ENCODE measurements at places on chromosomes 4 and X. TPM values are rescaled to one million over a fixed set of nuclear protein-coding genes. Genes with fewer than 3 reads are reported as not detected.
A peak's percentile ranks its signal among the peaks of the same experiment; 100 is the strongest.

The PF4V1 gene
- 2.0 TPM for polyA plus RNA-seq

The LDB2 gene
- polyA plus RNA-seq, result 24.1 TPM

DNA sequence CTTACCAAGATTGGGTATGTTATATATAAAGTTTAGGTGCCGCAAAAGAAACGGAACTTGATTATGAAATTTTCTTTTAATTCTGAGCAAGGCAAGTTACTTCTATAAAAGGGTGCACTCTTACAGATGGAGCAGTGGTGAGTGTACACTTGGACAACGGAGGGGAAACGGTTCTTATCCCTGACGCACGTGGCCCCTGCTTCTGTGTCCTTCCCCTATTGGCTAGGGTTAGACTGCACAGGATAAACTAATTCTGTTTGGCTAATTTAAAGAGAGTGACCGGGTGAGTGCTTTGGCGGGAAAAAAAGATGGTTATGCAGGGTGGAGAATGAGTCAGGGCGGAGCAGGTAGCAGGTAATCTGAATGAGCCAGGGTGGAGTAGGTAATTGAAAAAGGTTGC, 149.5 kb downstream of the GC start:
- no peak overlapping the region for H3K27ac ChIP-seq
- H3K27me3 ChIP-seq, result no peaks in the 10 kb centered on the region
- no peak overlapping the region for H3K4me3 ChIP-seq
- H3K4me1 ChIP-seq, result no peaks in the 10 kb centered on the region
- no peaks in the 10 kb centered on the region for H3K36me3 ChIP-seq

DNA sequence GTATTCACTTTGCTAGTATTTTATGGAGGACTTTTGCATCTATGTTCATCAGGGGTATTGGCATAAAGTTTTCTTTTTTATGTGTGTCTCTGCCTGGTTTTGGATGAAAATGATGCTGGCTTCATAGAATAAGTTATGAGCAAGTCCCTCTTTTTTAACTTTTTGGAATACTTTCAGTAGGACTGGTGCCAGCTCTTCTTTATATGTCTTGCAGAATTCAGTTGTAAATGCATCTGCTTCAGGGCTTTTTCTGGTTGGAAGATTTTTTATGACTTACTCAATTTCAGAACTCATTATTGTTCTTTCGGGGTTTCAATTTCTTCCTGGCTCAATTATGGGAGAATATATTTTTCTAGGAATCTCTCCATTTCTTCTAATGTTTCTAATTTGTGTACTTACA, 9.1 kb upstream of the CSN2 start:
- H3K27ac ChIP-seq, result no peak overlapping the region
- H3K4me1 ChIP-seq, result no peaks in the 10 kb centered on the region
- DNase-seq, result no peak
- no peaks in the 10 kb centered on the region for H3K27me3 ChIP-seq
- H3K36me3 ChIP-seq, result no peaks in the 10 kb centered on the region
- no peak overlapping the region for H3K4me3 ChIP-seq

The MAGEC1 gene
- polyA plus RNA-seq, result not detected

DNA sequence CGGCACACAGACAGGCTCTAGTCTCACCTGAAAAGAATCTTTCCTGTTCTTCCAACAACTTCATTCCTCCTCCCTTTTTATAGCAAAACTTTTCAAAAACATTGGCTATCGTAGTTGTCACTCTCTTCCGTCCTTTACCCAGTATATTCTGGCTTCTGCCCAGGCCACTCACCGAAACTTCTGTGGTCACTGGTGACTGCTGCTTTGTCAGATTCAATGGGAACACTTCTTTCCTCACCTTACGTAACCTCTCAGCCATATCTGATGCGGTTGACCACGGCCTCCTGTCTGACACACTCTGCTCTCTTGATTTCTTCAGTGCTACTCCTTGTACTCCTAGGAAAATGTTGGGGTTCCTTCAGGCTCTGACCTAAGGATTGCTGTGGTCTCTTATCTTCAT, 9.2 kb upstream of the RNF150 start:
- H3K27ac ChIP-seq, result no peak overlapping the region
- H3K4me3 ChIP-seq, result no peak overlapping the region
- no peak for DNase-seq
- H3K4me1 ChIP-seq, result no peaks in the 10 kb centered on the region
- no peaks in the 10 kb centered on the region for H3K36me3 ChIP-seq

DNA sequence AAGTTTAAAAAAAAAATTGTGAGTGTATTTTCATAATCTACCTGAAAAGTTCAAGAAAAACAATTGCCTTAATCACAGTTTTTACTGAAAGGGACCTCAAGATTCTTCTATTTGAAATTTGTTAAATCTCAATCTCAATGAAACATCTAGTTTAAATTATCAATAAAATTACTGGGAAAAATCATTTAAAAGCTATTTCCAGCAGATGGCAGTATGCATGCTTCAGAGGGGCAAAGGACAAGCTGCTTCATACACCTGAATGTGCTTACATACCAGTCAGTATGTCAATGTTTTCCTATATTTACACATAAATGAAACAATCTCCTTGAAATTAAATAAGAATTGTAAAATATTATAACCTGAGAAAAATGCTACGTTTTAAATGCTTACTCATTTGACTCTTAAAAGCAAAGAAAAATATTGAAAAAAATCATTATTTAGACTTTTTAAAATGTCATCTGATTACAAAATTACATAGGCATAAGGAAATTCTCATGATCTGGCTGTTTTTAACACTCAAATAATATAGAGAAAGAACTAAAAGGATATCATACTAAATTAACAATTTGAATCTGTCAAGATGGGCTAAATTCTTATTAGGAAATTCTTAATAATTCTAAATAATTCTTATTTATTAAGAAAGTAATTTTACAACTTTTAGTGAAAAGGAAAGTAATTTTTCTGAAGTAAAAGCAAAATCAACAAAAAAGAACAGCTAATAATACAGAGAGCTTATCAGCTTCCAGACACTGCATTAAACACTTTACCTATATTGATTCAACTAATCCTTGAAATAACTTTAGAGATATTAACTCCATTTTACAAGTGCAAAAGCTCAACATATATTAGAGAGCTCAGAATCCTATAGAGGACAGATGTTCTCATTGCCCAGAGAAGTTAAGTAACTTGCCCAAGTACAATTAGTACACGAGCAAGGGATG, 242.1 kb downstream of the ADAMTS3 start:
- H3K36me3 ChIP-seq, result no peaks in the 10 kb centered on the region
- H3K4me3 ChIP-seq, result no peak overlapping the region
- no peaks in the 10 kb centered on the region for H3K4me1 ChIP-seq
- no peaks in the 10 kb centered on the region for H3K27me3 ChIP-seq

- no peaks in the 10 kb centered on the region for H3K27me3 ChIP-seq
- no peaks in the 10 kb centered on the region for H3K4me1 ChIP-seq
- H3K27ac ChIP-seq, result no peak overlapping the region
- DNase-seq, result no peak
These were observed 258.7 kb downstream of the GRIA3 start for GRCh38 chrX:123442764-123443163.

The FOXR2 gene
- polyA plus RNA-seq, result not detected

The PRDX4 gene
- 34.1 TPM for polyA plus RNA-seq

The RPA4 gene
- 0.22 TPM for polyA plus RNA-seq

DNA sequence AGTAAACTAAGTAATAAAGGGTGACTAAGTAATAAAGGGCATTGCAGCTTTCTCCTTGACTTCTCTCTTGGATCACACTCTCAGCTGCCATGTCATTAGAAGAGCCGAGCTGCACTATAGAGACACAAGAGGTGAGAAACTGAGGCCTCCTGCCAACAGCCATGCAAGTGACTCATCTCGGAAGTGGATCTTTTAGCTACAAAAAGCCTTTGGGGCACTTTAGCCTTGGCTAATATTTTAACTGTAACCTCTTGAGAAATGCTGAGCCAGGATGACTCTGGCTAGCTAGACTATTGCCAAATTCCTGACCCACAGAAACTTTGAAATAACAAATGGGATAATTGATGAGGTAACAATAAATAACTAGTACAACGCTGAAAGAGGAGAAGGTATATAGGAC, 1.5 kb upstream of the NEIL3 start:
- peak overlapping the region; percentile 77 for H3K27ac ChIP-seq
- peaks cover 7% of the 10 kb centered on the region for H3K4me1 ChIP-seq
- no peak overlapping the region for H3K4me3 ChIP-seq
- no peak for DNase-seq
- H3K36me3 ChIP-seq, result no peaks in the 10 kb centered on the region
- no peaks in the 10 kb centered on the region for H3K27me3 ChIP-seq

DNA sequence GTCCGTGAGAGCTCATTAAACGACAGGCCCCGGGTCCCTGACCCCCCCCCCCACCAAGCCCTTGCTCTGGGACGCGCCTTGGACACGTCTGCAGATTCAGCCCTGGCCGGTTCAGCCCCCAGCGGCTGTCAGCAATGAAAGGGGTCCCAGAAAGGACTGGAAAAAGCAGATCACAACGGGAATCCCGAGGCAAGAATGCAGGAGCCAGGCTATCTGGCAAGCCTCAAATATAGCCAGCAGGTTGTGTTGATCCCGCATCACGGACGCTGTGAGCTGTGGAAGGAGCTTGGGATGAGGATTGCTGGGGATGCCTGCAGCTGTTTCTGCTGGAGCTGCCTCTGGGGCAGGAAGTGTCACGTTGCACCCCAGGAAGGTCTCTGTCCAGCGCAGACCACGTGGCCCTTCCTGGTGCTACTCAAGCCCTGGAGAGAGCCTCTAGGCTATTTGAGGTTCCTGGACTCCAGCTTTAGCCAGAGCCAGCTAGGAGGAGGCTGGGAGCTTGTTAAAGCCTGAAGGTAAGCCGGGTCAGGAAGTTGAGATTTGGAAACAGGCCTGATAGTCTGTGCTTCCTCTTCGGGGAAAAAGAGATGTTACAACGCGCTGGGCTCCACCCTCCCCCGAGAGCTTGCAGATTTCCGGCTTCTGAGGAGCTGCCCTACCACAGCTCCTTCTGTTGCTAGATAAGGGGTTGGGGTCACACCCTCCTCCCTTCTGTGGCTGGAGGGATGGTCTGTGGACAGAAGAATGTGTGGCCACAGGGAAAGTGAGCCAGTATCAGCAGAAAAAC, 19.3 kb upstream of the CSF2RA start:
- no peaks in the 10 kb centered on the region for H3K36me3 ChIP-seq
- DNase-seq, result peak; percentile 90
- peaks cover 15% of the 10 kb centered on the region for H3K4me1 ChIP-seq
- no peak overlapping the region for H3K4me3 ChIP-seq

The ASB12 gene
- 0.28 TPM for polyA plus RNA-seq

DNA sequence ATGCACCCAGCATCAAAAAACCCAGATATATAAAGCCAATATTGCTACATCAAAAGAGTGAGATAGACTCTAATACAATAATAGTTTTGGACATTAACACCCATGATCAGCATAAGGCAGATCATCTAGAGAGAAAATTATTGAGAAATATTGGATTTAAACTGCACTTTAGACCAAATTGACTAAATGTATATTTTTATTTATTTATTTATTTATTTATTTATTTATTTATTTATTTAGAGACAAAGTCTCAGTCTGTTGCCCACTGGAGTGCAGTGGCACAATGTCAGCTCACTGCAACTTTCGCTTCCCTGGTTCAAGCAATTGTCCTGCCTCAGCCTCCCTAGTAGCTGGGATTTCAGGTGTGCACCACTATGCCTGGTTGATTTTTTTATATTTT, 193.0 kb downstream of the KLHL4 start:
- H3K4me1 ChIP-seq, result no peaks in the 10 kb centered on the region
- no peaks in the 10 kb centered on the region for H3K27me3 ChIP-seq
- no peak overlapping the region for H3K27ac ChIP-seq

The TLR10 gene
- 81.4 TPM for polyA plus RNA-seq

The NLGN4X gene
- 0.68 TPM for polyA plus RNA-seq

DNA sequence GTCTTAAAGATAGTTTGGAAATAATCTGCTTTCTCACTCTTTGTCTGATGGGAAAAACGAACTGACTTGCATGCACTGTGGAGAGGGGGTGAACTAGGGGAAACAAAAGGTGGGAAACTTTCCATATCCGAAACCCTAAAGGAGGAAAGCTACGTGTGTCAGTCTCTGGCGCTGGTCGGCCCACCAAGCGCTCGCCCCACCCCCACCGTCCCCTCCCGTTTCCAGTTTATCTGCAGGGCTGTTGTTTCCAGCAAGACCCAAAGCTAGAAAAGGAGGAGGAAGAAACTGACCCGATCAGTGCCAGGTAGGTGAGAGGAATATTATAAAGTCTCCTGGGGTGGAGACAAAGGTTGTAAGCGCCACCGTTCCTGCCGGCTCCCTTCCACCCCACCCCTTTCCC, 552 bp downstream of the TCEAL9 start:
- peak overlapping the region; percentile 34 for H3K4me3 ChIP-seq
- peaks cover 3% of the 10 kb centered on the region for H3K27me3 ChIP-seq
- no peak for DNase-seq
- H3K27ac ChIP-seq, result peak overlapping the region; percentile 85
- no peaks in the 10 kb centered on the region for H3K36me3 ChIP-seq
- no peaks in the 10 kb centered on the region for H3K4me1 ChIP-seq

The GRIA2 gene
- polyA plus RNA-seq, result 0.06 TPM

The HPSE gene
- 1.3 TPM for polyA plus RNA-seq

- H3K4me1 ChIP-seq, result no peaks in the 10 kb centered on the region
- no peak overlapping the region for H3K27ac ChIP-seq
- no peak overlapping the region for H3K4me3 ChIP-seq
- DNase-seq, result no peak
- no peaks in the 10 kb centered on the region for H3K27me3 ChIP-seq
These were observed 281.6 kb downstream of the SLC7A11 start for GRCh38 chr4:137960371-137961050.

DNA sequence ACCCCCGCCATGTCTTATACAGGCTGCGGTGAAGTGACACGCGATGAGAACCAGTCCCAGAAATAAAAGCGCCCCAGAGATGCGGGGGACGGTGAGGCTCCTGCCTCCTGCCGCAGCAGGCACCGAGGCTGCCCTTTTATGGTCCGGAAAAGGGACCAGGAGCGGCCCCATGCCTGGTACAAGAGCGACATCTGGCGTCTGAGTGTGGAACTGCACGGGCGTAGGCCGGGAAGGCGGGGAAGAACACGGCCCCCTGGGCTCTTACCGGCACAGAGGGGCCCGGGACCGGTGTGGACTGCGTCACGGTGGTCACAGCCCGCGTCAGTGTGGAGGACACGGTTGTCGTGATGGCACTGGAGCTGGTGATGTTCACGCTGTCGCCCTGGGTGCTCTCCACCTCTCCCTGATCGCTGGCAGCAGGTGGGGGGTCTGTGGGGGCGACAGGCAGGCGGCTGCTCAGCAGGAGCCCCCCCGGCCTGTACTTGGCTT, 8.9 kb upstream of the RENBP start:
- H3K27ac ChIP-seq, result peak overlapping the region; percentile 18
- peaks cover 3% of the 10 kb centered on the region for H3K27me3 ChIP-seq
- peaks cover 11% of the 10 kb centered on the region for H3K4me1 ChIP-seq
- H3K36me3 ChIP-seq, result peaks cover 90% of the 10 kb centered on the region
- H3K4me3 ChIP-seq, result no peak overlapping the region

The GATA1 gene
- 0.61 TPM for polyA plus RNA-seq

The F8 gene
- 12.1 TPM for polyA plus RNA-seq

The BRS3 gene
- polyA plus RNA-seq, result not detected

- DNase-seq, result peak; percentile 76
- H3K4me1 ChIP-seq, result peaks cover 16% of the 10 kb centered on the region
- peaks cover 6% of the 10 kb centered on the region for H3K27me3 ChIP-seq
- peak within 1 kb of the TSS; percentile 36 for H3K4me3 ChIP-seq
These were observed at the start of gene CCDC158 for GRCh38 chr4:76420762-76421581. CCDC158 (minus strand) TSS chr4:76421141; CDS start chr4:76403207, 17,934 bp downstream.

GRCh38 chr4:83305187-83305586, 20.6 kb upstream of the COQ2 start:
- no peak overlapping the region for H3K27ac ChIP-seq
- no peaks in the 10 kb centered on the region for H3K27me3 ChIP-seq
- H3K4me1 ChIP-seq, result no peaks in the 10 kb centered on the region

- H3K27me3 ChIP-seq, result no peaks in the 10 kb centered on the region
- DNase-seq, result peak; percentile 81
- H3K27ac ChIP-seq, result peak overlapping the region; percentile 20
- H3K4me3 ChIP-seq, result no peak overlapping the region
These were observed 2.2 kb downstream of the WFS1 start for GRCh38 chr4:6271701-6272465.

The GPR143 gene
- not detected for polyA plus RNA-seq

GRCh38 chr4:24570172-24570571, 14.2 kb downstream of the DHX15 start:
- H3K27me3 ChIP-seq, result no peaks in the 10 kb centered on the region
- H3K27ac ChIP-seq, result no peak overlapping the region
- DNase-seq, result no peak
- peaks cover 98% of the 10 kb centered on the region for H3K36me3 ChIP-seq

Measured in spleen (tissue), 13 donors.